ENCODE measurements at places on chromosomes 12 and 14.

DNA sequence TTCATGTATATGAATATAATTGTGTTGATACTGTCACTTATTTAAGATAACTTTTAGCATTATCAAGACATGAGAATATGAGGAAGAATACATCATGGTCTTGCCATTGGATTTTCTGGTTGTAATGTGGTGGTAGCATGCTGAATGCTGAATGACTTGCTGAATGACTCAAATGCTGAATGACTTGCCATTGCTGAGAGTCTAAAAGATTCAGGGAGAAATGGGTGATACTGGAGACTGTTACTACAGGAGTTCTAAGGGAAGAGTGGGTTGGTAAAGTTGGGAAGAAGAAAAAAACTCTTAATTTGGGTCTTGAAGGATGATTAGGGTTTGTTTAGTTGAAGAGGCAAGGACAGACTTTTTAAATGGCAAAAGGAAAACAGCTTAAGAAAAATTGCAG is 72.1 kb upstream of the MANSC4 start:
- no peak for DNase-seq

GRCh38 chr14:43116341-43116740 is 1390.7 kb downstream of the FSCB start:
- DNase-seq: no peak

GRCh38 chr12:67617629-67618028 is 30.9 kb upstream of the DYRK2 start:
- DNase-seq: no peak

DNA sequence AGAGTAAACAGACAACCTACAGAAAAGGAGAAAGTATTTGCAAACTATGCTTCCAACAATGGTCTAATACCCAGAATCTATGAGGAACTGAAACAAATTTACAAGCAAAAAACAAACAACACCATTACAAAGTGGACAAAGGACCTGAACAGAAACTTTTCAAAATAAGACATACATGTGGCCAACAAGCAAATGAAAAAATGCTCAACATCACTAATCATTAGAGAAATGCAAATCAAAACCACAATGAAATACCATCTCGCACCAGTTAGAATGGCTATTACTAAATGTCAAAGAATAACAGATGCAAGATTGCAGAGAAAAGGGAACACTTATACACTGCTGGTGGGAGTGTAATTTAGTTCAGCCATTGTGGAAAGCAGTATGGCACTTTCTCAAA is 125.8 kb downstream of the C12orf42 start:
- no peak for DNase-seq

- no peak for DNase-seq
Observed at GRCh38 chr14:81594012-81594411, 60.4 kb upstream of the SEL1L start.

DNA sequence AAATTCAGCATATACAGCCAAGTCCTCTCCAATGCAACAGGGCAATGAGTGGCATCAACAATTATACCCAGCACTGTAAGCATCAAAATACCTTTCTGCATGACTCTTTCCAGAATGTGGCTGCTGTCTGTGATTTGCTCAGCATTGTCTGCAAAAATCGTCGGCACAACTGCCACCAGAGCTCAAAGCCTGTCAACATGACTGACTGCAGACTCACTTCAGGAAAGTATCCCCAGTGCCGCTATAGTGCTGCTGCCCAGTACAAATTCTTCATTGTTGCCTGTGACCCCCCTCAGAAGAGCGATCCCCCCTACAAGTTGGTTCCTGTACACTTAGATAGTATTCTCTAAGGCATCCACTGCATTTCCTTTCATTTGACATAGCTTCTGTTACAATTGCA is 735 bp downstream of the RNASE6 start:
- no peak for DNase-seq

- no peak for DNase-seq
Observed at GRCh38 chr14:86540636-86541247, 1010.8 kb downstream of the FLRT2 start.

DNA sequence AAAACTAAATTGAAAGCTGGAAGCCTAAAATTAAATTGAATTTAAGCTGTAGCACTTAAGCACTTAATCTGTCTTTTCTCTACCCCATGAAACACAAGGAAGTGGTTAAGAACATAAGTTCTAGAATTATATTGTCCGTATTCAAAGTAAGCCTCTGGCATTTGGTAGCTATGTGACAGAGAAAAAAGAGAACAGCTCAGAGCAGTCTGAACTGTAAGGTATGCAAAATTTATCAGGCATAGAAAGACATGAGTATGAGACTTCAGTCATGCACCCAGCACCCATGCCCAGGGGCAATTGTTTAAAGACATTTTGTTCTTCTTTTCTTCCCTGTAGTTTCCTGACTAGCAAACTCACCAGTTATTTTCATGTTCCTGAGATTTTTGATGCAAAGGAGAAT is 116.7 kb downstream of the KCNMB4 start:
- DNase-seq: no peak

DNA sequence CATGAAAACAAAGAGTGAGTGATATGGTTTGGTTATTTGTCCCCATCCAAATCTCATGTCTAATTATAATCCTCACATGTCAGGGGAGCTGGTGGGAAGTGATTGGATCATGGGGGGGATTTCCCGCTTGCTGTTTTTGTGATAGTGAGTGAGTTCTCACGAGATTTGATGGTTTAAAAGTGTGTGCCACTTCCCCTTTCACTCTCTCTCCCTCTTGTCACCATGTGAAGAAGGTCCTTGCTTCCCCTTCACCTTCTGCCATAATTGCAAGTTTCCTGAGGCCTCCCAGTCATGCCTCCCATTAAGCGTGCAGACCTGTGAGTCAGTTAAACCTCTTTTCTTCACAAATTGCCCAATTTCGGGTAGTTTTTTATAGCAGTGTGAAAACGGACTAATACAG is 2.1 kb upstream of the ATXN7L3B start:
- DNase-seq: peak; percentile 88

GRCh38 chr12:99201906-99202645 is 445.5 kb upstream of the GARIN6 start:
- no peak for DNase-seq

Data from KBM-7 (cell line).